Cardiac fibroblast (primary cell): ENCODE measurements at places on chromosomes 2 and 18.

DNA sequence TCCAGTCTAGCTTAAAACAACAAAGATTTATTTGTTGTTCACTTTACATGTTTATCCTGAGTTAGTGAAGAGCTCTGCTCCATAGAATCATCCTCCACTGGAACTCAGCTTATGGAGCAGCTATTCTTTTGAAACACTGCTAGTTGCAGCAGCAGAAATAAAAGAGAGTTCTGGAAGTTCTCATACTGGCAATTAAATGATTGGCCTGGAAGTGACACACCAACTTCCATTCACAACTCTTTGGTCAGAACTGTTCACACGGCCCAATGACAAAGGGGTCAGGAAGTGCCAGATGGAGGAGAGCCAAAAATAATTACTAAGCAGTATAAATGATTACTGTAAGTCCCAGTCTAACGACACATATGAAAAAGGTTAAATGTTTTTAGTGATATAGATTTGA, 39.1 kb downstream of the FBXO11 start:
- peak; percentile 90 for DNase-seq

GRCh38 chr2:112529757-112530156, 12.5 kb upstream of the POLR1B start:
- DNase-seq = no peak

- DNase-seq = no peak
These were observed 653.0 kb upstream of the SLC39A10 start for GRCh38 chr2:195003881-195004471.

DNA sequence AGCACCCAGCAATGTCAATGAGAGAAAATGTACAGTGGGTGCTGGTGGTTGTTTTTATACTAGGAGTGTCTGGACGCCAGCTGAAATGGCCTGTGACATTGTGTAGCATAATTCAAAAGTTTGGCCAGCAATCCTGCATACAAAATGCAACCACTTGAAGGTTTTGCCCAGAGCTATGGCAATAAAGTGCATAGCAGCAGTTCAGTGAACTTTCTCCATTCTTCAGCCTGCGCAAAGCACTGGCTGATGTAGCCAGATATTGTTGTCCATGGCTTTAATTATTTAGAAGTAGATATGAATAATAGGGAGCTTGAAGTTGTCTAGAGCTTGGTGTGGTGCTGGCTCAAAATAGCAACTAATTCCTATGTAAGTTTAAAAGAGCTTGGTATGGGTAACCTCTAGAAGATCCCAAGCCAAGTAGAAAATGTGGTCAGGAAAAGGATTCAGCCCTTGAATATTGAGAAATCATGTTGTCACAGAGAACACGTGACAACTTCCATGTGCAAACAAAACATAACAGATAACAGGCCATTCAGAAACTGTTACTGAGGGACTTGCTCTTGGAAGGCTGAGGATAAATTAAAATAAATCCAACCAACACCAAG, 33.3 kb upstream of the PGAP1 start:
- peak; percentile 59 for DNase-seq

GRCh38 chr2:106175086-106175850, 18.8 kb downstream of the UXS1 start:
- no peak for DNase-seq

- peak; percentile 6 for DNase-seq
These were observed 2.1 kb downstream of the RNF149 start for GRCh38 chr2:101306410-101306809.

DNA sequence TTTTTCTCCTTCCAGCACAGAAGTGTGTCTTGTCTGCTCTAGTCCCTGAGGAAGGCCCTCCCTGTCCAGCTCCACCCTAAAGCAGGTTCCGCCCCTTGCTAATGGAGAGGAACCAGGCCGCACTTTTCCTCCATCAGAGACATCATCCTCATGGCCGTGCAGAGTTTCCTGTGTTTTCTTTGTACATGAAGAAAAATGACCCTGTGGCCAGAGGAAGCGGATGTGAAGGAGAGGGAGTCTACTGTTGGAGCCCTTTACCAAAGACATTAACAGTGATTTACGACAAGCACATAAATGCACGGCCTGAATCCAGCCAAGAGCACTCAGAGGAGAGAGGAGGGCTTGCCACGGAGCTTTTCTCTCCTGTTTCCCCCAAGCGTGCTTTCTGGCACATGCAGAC, 109.5 kb downstream of the RNF144A start:
- no peak for DNase-seq

DNA sequence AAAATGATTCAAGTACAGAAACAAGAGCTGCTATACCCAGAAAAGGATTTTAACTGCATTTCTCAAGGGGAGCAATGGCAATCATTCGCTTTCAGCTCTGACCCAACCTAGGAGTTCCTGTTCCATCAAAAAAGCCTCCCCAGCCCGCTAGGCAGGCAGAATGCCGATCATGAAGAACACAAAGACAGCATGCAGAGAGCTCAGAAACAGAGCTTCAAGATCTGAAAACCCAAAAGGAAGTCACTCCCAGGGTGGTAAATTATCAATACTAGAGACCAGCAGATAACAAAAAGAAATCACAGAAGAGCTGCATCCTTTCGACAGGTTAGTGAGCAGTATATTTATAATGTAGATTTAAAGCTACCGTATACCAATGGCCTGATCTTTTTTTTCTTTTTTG, 84.8 kb upstream of the CRIM1 start:
- no peak for DNase-seq

- no peak for DNase-seq
These were observed 7.5 kb downstream of the PRLH start for GRCh38 chr2:237573721-237574415.

- DNase-seq = no peak
These were observed 51.1 kb downstream of the TEX51 start for GRCh38 chr2:126949775-126950174.

GRCh38 chr2:110101280-110101844, 14.3 kb downstream of the MALL start:
- DNase-seq = peak; percentile 100

GRCh38 chr18:54777118-54777791, 51.0 kb upstream of the RAB27B start:
- DNase-seq = peak; percentile 10
